ENCODE measurements at places on chromosomes 11 and 22.

GRCh38 chr22:47515384-47516125 lies 753.1 kb downstream of the TBC1D22A start:
- no peak for DNase-seq

GRCh38 chr22:49849161-49850020 lies 4.3 kb upstream of the ZBED4 start:
- no peak for DNase-seq

DNA sequence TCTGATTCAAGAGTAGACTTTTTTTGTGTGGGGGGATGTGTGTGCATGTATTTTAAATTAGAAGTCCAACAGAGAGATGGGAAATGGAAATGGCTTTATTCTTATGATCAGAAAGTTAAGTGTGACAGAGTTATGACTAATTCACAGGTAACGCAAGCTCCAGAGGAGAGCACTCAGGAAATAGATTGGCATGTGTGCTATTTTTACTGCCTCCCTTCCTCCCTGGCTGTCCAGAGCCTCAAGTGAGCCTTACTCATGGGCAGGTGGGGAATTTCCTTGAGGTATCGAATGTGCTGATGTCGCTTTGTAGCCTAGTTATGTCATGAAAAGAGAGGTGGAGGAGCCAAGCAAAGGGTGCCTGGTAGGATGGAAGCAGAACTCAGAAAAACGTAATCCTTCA lies 70.3 kb upstream of the BDNF start:
- no peak for DNase-seq

GRCh38 chr11:109422870-109423465 lies 978 bp downstream of the C11orf87 start:
- DNase-seq = no peak

GRCh38 chr11:61486779-61487178 lies 21.8 kb upstream of the LRRC10B start:
- DNase-seq = no peak

DNA sequence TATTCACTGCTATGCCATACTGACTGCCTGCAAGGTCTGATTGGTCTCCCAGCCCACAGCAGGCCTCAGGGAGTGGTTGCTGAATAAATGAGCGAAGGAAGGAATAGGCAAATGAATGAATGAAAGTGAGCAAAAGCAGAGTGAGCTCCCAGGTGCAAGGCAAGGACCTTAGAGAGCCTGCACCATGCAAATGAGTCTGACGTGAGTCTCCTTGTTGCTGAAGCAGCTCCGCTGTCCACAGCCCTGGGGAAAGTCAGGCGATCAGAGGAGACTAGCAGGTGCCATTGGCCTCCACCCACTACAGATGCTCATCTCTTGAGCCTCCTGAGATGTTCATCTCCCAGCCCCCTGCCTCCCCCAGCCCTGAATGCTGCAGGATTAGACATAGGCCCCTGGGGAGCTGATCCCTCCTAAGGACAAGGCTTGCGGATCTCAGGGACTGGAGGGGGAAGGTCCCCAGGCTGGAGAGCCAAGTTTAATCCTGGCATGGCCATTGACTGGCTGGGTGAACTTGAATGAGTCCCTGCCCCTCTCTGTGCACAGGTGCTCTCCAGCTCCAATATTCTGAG lies 22.1 kb downstream of the GDPD5 start:
- DNase-seq = no peak

DNA sequence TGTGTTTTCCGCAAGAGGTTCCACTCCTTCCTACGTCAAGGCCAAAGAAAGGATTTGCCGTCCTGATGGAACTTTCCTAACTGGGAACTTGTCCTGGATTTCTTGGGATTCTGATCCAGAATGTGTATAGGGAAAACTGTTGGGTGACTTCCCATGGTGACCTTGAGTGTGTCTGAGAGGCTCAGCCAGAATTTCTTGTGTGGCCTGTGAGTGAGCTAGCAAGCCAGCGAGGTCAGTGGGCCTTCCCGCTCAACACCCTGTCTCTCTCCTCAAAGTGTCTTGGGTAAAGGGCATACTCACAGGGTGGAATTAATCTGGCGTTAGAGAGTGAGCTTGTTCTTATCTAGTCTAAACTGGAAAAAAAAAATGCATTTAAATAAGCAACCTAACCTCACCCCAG lies 20.4 kb downstream of the ZNRF3 start:
- DNase-seq = peak; percentile 44

- DNase-seq = no peak
Observed at GRCh38 chr11:112374486-112375140, 114.0 kb upstream of the PLET1 start.

GRCh38 chr11:27084518-27084917 lies 43.9 kb downstream of the BBOX1 start:
- DNase-seq = no peak

- no peak for DNase-seq
Observed at GRCh38 chr11:111185266-111185665, 60.3 kb upstream of the POU2AF2 start.

DNA sequence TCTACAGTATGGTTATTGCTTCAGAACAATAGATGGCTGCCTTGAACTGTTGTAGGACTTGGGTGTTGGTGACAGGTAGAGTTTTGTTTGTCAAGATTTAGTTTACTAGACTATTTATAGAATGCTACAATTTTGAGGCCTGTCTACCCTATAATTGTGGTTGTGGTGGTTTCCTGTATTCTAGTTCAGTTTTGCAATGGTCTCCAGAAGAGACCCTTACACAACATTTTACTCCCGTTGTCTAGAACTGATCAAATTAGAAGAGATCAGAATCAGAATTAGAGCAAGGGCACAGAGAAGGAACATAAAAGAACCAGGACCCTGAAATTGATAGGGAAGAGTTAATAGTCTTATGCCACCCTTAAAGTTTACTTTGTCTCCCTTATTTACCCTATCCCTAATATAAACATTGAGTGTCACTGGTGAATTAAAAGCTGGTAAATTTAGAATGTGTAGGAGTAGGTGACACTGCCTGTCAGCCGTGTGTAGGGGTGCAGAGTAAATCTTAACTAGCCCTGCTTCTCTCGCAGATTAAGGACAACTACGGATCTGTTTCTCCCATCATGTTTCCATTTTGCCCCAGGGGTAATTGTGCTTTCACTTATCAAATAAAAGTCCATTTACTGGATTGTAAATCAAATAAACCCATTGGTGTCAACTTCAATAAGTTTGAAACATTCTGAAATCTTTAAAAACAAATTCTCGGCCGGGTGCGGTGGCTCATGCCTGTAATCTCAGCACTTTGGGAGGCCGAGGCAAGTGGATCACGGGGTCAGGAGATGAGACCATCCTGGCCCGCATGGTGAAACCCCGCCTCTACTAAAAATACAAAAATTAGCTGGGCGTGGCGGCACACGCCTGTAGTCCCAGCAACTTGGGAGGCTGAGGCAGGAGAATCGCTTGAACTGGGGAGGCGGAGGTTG lies 10.9 kb upstream of the PHLDB1 start:
- DNase-seq = no peak

DNA sequence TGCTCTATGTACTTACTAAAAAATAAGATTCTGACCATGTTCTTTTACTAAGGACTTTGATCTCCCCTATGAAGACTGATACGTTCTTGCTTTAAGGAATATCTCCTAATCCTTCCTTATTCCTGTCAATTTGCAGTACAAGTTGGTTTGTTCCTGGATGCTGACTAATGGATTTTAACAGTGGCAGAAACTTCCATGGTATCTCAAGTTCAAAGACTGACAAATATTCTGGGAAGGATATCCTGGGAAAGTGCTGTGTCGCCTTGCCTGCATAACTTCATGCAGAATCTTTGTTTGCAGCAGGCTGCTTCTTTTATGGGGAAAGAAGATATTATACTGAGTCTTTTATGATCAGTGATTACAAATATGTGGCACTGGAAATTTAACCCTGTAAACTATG lies 8.4 kb upstream of the OR52J3 start:
- DNase-seq = no peak

GRCh38 chr11:118398791-118399559 lies 2.4 kb upstream of the ATP5MG start:
- no peak for DNase-seq

GRCh38 chr22:35598396-35598710 lies 18.8 kb downstream of the MB start:
- no peak for DNase-seq

GRCh38 chr22:42978453-42979103 lies 36.4 kb downstream of the PACSIN2 start:
- DNase-seq = no peak

- DNase-seq = no peak
Observed at GRCh38 chr22:22951035-22951434, 63.4 kb downstream of the IGLL5 start.

- no peak for DNase-seq
Observed at GRCh38 chr11:19800162-19800561, 87.5 kb downstream of the NAV2 start.

- DNase-seq = no peak
Observed at GRCh38 chr11:123405123-123405592, 24.9 kb upstream of the GRAMD1B start.

- DNase-seq = no peak
Observed at GRCh38 chr11:81496601-81497000, 1237.1 kb downstream of the FAM181B start.

GRCh38 chr11:22976146-22976545 lies 115.9 kb upstream of the CCDC179 start:
- no peak for DNase-seq

DNA sequence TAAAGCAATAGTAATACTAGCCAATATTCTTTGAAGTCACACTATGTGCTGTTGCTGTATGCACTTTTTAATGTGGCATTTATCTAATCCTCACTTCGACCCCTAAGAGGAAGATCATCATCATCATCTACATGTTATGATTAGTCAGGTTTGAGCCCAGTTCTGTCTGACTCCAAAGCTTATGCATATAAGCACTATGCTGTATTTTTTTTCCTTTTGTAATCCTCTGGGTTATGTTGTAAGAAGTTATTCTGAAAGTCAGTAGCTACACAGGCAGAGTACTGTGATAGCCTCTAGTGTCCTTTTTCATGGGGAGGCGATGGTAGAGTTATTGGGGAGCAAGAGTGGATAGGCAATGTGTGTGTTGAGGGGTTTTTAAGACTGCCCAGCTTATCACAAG lies 11.1 kb downstream of the MMP20 start:
- DNase-seq = no peak

GRCh38 chr11:100709233-100709957 lies 22.3 kb downstream of the ARHGAP42 start:
- DNase-seq = no peak

- no peak for DNase-seq
Observed at GRCh38 chr11:98616098-98616655, 404.6 kb upstream of the CNTN5 start.

GRCh38 chr11:80109031-80109430 lies 668.2 kb upstream of the TENM4 start:
- no peak for DNase-seq

- DNase-seq = no peak
Observed at GRCh38 chr11:59607703-59608454, 7.7 kb downstream of the OSBP start.

DNA sequence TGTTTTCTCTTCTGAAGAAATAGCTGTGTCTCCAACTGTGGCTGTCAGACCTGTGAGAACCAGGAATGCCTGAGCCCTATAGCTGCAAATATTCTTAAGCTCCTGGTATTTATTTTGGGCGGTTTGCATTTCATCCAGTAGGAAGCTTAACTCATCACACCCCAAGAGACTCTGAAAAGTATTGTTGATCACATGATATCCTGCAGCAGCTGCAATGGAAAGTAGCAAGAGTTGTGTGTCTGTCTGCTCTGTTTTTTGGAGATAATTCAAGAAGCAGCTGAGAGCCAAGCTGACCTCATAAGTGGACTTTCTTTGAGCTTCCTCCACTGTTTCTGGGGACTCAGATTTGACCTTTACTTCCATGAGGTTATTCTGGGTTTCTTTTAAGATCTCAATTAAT lies 36.4 kb upstream of the MRPL17 start:
- no peak for DNase-seq

GRCh38 chr11:128409476-128409875 lies 177.9 kb downstream of the ETS1 start:
- DNase-seq = no peak

DNA sequence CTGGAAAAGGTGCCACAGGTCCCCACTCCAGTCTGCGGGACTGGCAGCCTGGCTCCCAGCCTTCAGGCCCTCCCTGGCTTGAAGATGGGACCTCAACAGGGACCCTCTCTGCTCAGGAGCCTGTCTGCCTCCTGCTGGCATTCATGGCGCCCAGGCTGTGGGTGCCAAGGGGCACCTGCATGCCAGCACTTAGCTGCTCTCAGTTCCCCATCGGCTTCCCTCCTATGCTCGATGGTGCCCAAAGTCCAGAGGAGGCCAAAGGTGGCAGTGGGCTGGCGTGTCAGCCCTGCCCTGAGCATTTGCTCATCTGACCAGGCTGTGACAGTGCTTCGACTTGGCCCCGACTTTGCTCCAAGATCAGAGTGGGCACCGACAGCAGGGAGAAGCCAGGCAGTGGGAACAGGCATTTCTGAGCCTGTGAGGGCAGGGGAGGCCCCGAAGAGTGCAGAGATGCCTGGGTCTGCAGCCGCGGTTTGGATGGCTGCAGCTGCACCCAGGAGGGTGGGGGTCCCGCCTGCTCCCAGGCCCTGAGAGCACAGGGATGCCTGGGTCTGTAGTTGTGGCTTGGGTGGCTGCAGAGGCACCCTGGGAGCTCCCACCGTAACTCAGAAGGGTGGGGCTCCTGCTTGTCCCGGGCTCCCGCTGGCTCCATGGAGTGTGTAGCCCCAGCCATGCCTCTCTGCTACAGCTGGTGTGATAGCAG lies 463.6 kb downstream of the TBC1D22A start:
- DNase-seq = no peak

DNA sequence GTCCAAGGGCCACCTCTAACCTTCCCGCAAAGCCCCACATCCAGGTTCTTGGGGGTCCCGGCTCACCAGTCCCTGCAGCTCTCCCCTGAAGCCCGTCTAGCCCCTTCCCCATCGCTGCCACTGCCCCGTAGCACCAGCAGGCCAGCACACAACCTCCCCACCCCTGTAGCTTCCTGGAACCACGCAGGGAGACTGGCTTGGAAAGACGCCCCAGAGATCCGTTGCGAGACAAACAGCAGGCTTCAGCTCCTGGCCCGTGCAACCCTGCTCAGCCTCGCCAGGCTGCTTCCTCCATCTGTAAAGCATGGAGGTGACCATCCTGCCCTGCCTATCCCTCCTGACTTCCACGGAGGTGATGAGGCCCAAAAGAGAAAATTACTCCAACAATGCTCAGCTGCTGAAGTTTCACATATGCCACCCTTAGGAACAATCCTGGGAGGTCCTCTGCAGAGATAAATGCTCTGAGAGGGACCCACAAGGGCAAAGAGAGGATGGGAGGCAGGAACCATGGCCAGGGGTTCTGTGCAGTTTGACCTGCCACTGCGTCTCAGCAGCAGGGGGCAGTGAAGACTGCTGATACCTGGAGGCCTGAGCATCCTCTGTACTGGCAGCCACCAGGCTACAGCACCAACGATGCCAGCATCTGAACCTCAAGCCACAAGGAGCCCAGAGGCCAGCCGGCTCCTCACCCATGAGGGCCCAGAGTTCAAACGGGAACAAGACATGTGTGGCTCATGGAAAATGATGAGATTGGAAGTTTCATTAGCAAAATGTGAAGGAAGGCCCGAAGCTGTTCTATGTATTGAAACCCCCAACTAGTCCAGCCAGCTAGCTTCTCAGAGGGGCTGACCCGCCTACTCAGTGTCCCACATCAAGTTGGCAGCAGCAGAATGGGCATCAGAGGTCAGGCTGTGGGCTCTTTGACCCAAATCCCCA lies 16.1 kb downstream of the DGCR2 start:
- no peak for DNase-seq

Measured in ovary (tissue), 10 donors.